Erythroblast (primary cell): ENCODE measurements at places on chromosomes 5 and 9.

DNA sequence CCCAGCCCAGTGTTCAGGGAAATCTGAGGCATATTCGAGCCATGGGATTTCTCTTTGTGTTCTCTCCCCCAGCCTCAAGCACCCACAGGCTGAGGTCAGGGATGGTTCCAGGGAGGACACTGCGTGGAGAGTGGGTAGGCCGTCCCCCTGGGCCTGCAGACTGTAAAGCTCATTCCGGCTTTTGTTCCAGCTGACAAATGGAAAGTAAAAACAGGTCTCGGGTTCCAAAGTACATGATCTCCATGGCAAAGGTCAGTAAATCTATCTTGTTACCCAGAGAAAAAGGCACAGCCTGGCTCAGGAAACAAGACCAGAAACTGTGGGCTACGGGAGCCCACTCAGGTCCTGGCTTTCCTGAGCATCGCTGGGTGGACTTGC is 116.2 kb downstream of the ROR2 start:
- no peak for DNase-seq

DNA sequence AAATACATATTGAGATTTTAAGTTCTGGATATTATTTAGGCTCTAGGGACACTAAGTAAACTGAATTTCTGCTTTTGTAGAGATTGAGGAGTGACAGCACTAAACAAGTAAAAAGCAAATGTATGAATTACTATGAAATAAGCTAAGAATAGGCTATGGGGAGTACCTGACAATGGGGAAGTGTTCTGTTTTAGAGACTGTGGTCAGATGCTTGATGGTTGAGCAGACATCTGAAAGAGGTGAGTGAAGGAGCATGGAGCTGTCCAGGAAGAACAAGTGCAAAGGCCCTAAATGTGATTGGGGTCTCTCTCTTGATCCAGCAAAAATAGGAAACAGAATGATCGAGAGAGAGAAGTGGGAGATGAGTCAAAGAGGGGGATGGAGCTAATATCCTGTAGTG is 111.7 kb downstream of the JAKMIP2 start:
- DNase-seq, result no peak

DNA sequence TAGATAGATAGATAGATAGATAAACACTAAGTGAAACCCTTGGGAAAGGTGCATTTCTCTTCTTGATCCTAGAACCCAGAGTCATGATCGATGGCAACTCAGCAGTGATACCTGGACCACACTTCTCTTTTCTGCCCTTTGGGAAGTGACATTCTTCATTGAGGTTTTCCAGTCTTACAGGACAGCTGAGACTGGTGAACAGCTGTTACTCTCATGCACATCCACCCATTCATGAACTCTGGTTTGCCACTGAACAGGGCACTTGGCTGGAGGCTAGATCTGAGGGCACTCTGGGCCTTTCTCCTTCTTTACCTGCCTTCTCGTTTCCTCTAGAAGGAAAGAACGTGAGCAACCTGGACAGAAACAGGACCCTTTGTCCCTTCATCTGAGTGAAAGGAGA is 164.5 kb downstream of the DRD1 start:
- no peak for DNase-seq

DNA sequence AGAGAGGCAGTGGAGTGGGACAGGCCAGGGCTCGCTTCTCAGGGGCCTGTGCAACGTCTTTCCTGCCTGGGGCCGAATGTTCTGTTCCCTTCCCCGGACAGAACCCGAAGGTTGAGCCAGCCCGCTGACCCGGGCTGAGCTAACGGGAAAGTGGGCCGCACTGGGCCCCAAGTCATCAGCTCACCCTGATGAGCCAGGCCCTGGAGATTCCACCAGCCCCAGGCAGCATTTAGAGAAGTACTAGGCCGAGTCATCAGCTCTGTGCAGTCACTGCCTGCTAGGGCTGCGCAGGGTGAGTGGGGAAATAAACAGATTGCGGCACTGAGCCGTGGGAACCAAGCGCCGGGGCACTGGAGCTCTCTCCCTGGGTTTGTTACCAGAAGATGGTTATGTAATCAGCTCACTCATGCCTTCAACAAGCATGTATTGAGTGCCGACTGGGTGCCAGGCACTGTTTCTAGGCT is 29.1 kb upstream of the DUSP1 start:
- DNase-seq, result no peak

DNA sequence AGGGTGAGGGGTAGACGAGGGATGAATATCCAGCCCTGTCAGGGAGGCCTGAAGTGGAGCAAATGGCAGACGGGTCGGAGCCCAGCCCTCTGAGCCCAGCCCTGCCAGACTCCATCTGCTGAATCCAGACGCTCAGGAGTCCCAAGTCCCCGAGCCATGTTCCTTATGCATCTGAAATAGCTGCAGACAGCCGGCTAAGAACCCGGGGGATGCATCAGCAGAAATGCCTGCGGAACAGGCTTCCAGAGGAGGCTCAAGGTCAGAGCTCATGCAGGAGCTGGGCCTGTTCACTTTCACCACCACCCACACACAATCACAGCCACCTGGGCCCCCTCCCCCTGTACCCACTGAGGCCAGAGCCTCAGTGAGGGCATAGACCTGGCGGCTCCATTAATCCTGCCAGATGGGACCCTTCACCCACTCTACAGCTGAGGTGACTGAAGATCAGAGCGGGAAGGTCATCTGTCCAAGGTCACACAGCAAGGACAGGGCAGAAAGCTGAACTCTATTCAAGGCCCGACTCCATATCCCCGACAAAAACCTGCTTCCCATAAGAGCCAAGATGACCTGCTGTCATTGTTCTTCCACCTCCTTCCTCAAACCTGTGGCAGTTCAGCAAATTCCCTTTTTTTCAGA is 24.4 kb upstream of the AKNA start:
- DNase-seq, result no peak

DNA sequence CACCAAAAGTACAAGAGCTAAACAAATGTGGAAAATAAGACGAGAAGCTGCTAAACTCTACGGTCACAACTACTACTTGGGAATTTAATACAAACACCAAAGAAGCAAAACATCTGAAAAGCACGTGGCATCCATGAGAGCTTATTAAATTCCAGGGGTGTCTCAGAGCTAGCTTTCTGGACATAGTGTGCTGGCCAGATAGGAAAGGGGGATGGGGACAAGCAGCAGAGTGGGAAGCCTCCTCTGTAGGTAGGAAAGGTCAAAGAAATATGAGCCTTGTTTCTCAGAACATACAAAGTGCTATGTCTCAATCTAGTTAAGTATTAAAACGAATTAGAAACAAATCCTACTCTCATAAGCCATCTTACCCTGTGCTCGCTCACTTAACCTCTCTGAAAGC is 51.3 kb upstream of the GOLPH3 start:
- no peak for DNase-seq

DNA sequence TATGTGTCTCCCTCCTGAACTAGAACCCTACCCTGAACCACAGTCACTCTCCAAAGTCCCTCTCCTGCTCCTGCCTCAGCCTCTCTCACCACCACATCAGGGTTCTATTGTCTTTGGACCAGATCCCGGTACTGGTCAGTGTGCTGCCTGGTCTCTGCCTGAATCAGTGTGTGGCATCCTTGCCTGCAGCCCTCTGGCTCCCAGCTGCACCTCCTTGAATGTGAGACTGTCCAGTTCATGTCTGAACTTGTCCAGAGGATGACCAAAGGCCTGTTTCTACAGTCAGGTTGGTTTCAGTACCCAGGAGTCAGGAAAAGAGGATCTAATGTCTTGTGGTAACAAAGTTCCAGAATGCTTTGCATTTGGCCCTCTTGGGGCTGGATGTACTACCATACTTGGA is 76.8 kb upstream of the RANBP3L start:
- DNase-seq, result no peak

- no peak for DNase-seq
Measured at GRCh38 chr9:16058131-16058549, 505.3 kb downstream of the CCDC171 start.

- peak; percentile 27 for DNase-seq
Measured at GRCh38 chr5:14268738-14269137, 125.6 kb downstream of the TRIO start.

- no peak for DNase-seq
Measured at GRCh38 chr9:72947984-72948465, 4.8 kb downstream of the ALDH1A1 start.

GRCh38 chr5:34578962-34579361 is 77.2 kb upstream of the RAI14 start:
- DNase-seq, result no peak

- no peak for DNase-seq
Measured at GRCh38 chr5:174692982-174693422, 31.4 kb upstream of the MSX2 start.

DNA sequence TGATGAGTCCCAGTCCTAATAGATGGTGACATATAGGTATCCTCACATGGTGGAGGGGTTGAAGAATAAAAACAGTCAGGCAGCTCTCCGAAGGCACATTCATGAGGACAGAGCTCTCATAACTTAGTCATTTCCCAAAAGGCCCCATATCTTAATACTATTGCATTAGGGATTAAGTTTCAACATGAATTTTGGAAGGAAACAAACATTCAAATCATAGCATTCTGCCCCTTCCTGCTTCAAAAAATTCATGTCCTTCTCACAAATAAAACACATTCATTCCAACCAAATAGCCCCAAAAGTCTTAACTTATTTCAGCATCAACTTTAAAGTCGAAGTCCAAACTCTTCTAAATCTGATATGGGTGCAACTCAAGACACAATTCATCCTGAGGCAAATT is 277.2 kb upstream of the NR4A3 start:
- DNase-seq, result no peak

DNA sequence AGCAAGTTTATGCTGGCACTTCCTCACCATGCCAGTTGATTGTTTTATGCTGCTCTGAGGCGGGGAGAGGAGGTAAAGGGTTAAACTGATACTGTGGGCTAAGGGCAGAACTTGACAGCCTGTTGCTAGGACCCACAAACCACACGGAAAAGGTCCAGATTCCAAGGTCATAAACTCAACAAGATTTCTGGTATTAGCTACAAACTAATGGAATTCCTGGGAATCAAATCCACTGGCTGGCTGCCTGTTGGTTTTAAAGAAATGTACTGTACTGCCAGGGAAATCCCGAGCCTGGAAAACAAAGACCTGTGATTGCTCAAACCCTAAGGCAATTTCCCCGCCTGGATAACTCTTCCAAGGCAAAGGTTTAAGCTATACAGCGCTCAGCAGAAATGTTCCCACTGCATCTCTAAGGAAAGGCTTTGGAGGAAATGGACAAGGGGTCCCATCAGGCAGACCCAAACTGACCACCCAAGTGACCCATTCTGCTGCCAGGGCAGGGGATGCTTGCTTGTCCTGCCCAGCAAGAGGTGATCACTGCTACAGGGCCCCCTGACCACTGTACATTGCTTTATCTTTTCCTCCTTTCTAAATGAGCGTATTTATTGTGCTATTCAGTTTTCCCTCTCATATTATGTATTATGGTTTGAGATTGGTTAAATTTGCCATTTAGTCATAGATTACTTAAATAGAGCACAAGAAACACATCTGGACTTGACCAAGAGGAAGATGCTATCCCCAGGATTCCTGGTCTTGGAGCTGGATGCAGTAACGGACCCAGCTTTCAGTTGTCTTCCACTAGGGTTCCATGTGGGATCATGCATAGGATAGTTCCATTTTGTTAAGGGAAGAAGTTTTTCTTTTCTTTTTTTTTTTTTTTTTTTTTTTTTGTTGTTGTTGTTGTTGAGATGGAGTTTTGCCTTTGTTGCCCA is 124.3 kb downstream of the SUSD1 start:
- no peak for DNase-seq

DNA sequence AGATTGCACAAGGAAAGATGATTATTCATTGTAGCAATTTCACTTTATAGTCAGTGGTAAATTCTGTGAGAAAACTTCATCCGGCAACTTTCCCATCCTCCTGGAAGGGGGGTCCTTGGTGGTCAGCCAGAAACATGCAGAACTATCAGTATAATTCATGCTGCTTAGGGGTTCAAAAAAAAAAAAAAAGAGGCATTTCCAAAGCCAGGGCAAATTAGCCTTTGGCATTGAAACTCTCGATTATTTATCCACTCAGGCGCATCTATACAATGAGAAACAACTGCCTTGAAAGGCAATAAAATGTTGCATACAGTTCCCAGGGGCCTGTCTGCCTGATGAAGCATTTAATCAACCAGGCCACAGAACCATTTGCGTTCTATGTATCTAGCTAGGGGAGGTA is 263.3 kb downstream of the TMEM167A start:
- no peak for DNase-seq

GRCh38 chr5:94745786-94746730 is 127.6 kb downstream of the SLF1 start:
- DNase-seq, result no peak

GRCh38 chr5:123176224-123176937 is 87.3 kb downstream of the PRDM6 start:
- DNase-seq, result no peak

DNA sequence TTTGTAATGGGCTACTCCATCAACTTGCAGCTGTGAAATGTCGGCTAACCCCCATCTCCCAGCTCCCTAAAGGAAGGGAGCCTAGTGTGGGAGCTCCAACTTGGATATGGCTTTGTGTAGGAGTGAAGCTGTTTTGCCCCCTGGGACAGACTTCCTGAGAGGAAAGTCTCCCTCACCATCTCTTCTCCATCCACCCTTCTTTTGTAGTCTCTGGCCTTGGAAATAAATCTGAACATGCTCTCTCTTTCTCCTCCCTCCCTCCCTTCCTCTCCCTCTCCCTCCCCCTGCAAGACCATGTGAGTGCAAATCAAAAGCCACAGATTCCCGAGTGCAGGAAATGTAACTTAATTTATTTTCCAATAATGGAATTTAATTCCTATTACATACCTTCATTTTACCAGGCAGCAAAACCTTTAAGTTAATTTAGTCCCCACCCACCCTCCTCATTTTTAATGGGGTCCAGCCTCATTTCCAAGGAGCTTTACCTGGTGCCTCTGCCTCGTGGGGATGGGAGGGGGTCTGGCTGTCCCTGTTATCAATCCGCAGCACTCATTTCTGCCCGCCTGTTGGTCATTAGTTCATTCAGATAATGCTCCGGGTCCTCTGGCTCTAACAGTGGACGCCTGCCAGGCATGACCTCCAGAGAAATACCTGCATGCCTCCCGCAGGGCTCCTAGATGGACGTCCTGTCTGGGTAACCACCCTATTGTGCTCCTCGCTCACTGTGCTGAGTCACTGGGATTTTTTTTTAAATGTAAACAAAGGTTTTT is 122.9 kb upstream of the TAF11L2 start:
- DNase-seq, result no peak

- no peak for DNase-seq
Measured at GRCh38 chr5:37847978-37848425, 8.2 kb upstream of the GDNF start.

DNA sequence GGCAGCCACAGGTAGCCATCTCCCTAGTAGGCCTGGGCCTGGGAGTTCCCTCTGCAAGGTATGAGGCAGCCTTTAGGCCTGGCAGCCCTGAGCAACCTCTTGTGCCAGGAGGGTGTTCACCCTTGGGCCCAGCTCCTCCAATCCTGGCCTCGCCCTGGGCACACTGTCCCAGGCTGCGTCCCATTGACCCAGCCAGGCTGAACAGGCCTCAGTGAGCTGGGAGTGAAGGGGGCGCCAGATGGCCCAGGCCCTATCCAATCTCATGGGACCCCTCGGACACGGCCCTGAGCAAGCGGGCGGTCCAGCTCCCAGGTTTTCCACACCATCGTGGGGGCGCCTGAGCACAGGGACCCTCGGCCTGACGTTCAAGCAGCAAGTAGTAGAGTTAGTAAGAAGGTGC is 14.5 kb downstream of the SH3GLB2 start:
- no peak for DNase-seq
